ENCODE measurements at places on chromosomes 3 and 15.

GRCh38 chr15:47736143-47736786 is 19.0 kb downstream of the SEMA6D start:
- DNase-seq, result no peak

DNA sequence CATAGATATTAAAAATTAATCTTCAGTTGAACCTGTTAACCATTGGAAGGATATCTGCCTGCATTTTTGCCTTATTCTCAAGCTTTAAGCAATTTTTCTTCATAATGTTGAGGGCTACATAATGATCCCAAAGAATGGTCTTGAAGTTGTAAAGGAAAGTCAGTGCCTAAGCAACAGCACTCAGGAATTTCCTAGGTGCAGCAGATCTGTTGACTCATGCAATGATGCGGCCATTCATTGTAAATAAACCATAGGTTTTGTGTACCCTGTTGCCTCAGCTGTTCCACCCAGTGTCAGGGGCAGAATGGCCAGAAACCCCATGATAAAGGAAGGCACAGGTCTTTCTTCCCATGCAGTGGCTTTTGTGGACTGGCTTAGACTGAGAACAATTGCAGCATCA is 78.4 kb upstream of the TRIM42 start:
- DNase-seq, result no peak

GRCh38 chr15:97972366-97972765 is 11.9 kb downstream of the ARRDC4 start:
- DNase-seq, result no peak

GRCh38 chr3:179149951-179150350 is 1.8 kb downstream of the PIK3CA start:
- no peak for DNase-seq

DNA sequence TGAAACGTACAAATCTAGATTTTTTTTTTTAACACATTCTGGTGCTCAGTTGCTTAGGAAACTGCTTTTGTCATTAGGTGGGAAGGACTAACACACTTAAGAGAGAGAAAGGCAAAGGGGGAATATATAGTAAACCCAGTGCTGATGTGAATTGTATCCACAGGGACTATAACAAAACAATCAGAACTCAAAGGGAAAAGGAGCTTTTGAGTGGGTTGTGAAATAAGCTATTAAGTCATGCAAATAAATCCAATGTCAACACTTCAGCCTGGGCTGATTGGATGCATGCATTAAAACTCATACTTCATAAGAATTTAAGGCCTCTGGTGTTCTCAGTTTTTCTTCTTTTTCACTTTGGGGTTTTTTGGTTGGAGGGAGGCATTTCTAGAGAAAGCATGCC is 628.9 kb downstream of the FHIT start:
- no peak for DNase-seq

- DNase-seq, result no peak
Observed at GRCh38 chr3:86989006-86989405, 1.9 kb downstream of the VGLL3 start.

GRCh38 chr3:50657816-50658215 is 16.9 kb upstream of the DOCK3 start:
- DNase-seq, result no peak

DNA sequence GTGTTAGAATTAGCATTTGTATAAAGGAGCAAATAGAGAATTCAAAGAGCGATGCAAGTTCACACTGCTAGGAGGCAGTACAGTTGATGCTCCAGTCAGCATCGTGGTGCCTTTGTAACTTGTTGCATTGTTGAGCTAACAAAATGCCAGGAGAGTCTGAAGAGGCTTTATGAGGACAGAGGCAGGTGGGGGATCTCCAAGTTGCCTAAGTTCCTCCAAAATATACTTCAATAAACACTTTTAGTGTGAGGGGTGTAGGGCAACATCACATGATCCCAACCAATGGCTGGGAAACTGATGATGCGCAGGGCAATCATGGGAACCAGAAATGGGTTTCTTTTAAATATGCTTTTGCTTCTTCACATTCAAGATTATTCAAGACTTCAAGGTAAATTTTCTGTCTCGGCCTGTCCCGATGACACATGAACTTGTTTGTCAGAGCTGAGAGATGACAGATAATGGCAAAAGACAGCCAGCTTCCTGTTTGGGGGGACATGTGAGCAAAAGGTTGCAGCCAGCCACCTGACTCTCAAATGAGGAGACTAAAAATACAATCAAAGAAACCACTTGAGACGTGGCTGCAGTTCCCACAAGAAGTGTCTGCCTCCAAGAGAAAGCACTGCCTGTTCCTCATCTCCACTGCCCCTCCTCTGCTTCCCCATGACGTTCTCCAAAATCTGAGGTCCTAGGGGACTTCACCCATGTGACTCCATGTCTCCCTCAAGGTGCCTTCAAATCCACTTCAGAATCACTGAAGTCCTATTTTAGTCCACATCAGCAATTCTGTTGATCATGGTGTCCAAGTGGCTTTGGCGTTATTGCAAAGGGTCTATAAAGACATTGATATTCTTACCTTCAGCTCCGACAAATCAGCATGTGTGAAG is 39.3 kb downstream of the KLHL6 start:
- no peak for DNase-seq

GRCh38 chr3:75248974-75249373 is 415.2 kb upstream of the FRG2C start:
- no peak for DNase-seq

DNA sequence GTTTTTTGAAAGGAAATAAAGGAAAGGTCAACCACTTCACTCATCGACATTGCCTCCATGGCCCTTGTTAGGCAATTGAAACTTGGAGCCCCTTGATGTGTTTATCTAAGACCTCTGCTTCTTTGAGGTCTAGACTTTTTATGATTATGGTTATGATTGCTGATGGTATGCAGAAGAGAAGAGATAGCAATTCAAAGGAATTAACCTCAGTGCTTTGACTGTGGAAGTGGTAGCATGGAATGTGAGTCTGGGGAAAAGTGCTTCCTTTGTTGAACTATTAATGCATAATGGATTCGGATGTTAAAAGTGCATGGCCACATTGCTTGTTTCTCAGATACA is 46.1 kb downstream of the FNDC3B start:
- no peak for DNase-seq

- no peak for DNase-seq
Observed at GRCh38 chr15:58329781-58330671, 101.8 kb upstream of the LIPC start.

GRCh38 chr15:36841193-36841592 is 259.2 kb downstream of the MEIS2 start:
- DNase-seq, result no peak

- no peak for DNase-seq
Observed at GRCh38 chr15:93247466-93248121, 158.6 kb upstream of the RGMA start.

- no peak for DNase-seq
Observed at GRCh38 chr3:144645300-144645699, 673.7 kb downstream of the DIPK2A start.

DNA sequence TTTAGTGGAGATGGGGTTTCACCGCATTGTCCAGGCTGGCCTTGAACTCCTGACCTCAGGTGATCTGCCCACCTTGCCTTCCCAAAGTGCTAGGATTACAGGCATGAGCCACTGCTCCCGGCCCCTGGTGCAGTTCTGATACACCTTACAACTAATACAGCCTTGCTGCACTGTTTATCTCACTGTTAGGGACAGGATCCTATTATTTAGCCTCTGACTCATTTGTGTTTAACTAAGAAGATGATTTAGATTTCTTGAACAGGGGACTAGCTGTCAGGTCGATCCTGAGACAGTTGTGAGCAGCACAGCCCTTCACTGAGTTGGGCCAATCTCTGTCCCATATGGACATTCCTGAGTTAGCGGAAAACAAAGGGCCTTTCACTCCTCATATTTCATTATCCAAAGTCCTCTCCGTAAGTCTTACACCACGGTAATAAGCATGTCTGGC is 19.2 kb downstream of the GYG1 start:
- no peak for DNase-seq

GRCh38 chr15:90870354-90871138 is 2.2 kb downstream of the FURIN start:
- no peak for DNase-seq

DNA sequence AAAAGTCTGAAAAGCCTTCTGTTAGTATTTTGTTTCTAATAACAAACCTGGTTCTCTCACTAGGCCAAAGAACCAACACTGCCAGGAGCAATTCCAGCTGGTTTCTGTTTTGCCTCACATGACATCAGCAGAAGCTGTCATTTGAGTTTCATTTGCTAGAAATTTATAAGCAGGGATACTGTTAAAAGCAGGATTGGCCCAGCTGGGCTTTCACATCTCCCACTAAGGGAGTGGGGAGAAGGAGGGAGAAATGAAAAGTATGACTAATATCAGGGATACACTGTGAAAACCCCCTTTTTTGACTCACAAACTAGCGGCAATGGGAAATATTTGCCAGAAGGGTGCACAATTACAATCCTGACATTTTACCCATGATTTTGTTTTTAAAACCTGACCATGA is 5.3 kb downstream of the CCDC80 start:
- no peak for DNase-seq

- DNase-seq, result no peak
Observed at GRCh38 chr3:111903067-111903511, 44.0 kb downstream of the PHLDB2 start.

GRCh38 chr3:3196148-3196861 is 16.8 kb upstream of the CRBN start:
- no peak for DNase-seq

GRCh38 chr15:36936613-36937012 is 163.7 kb downstream of the MEIS2 start:
- DNase-seq, result no peak

GRCh38 chr3:44114142-44114541 is 127.5 kb upstream of the TOPAZ1 start:
- no peak for DNase-seq

DNA sequence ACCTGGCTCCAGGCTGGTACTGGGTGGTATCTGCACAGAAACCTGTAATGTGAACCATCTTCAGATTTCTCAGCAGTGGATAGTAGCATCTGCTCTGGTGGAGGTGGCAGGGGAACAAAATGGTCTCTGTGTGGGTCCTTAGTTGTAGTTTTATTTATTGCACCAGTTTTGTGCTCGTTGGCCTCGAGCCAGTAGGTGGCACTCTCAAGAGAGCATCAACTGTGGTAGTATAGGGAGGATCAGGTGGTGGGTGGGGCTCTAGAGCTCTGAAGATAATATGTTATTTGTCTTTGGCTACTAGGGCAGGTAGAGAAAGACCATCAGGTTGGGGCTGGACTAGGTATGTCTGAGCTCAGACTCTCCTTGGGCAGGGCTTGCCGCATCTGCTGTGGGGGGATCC is 254.0 kb upstream of the GPR149 start:
- no peak for DNase-seq

- DNase-seq, result no peak
Observed at GRCh38 chr15:49692514-49693090, 71.8 kb downstream of the DTWD1 start.

DNA sequence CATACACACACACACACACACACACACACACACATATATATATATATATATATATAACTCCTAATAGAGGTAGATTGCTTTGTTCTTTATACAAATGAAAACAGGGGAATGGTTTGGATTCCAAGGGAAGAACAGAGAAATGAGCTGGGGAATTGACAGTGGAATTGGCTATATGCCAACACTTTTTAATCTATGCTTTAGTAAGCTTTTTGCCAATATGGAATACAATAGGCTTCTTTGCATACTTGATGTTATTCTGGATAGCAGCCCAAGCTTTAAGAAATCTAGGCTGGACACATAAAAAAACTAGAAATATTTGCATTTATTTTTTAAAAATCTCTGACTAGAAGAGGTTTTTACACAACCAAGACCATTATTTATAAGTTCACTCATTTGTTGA is 334.2 kb upstream of the MDFIC2 start:
- DNase-seq, result no peak

GRCh38 chr15:57403017-57403416 is 26.7 kb downstream of the CGNL1 start:
- DNase-seq, result no peak

DNA sequence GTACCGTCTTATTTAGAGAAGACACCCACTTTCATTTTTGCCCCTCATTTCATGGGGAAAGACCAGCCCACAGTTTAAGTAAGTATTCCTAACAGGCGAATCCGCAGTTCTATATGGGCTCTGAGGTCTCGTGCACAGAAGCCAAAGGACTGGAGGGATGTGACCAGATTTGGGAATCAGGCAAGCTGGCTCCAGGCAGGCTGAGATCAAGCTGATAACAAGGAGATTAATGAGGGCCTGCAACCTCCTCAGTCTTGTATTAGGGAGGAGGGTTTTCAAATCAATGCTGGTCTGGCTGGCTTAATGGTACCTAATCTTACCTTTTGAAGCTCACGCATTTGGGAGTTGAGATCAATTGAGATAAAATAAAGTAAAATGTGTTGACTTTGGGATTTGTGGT is 15.3 kb downstream of the ST8SIA2 start:
- no peak for DNase-seq
